ENCODE measurements at places on chromosomes 12 and 14. TPM values are rescaled to one million over a fixed set of nuclear protein-coding genes. Genes with fewer than 3 reads are reported as not detected.

The KLRF1 gene
- total RNA-seq, result 0.36 TPM

The COX8C gene
- total RNA-seq, result not detected

The DCN gene
- 863 TPM for total RNA-seq

The RIMBP2 gene
- total RNA-seq, result 0.39 TPM

The CRIP2 gene
- 352 TPM for total RNA-seq

The OAS3 gene
- total RNA-seq, result 16.7 TPM

The PTCSC3 gene
- not detected for total RNA-seq

The ACSM4 gene
- total RNA-seq, result not detected

The CFAP73 gene
- not detected for total RNA-seq

The SOX5 gene
- 58.3 TPM for total RNA-seq

The COCH gene
- 2.9 TPM for total RNA-seq

The ACACB gene
- 70.3 TPM for total RNA-seq

The LIN7A gene
- total RNA-seq, result 5.8 TPM

Measured in aorta (tissue), 5 donors.